Stimulated activated naive CD8-positive, alpha-beta T cell treated with anti-CD3 and anti-CD28 coated beads, Interleukin-15, Interleukin-2, amounts not matched to agents 100 U/mL and 50 U/mL, for 24 hours (primary cell): ENCODE measurements at places on chromosomes 1 and 21.

- peak; percentile 48 for DNase-seq
These were observed 37.1 kb upstream of the CTTNBP2NL start for GRCh38 chr1:112358798-112359408.

- no peak for DNase-seq
These were observed 134.0 kb downstream of the KIF26B start for GRCh38 chr1:245288796-245289195.

DNA sequence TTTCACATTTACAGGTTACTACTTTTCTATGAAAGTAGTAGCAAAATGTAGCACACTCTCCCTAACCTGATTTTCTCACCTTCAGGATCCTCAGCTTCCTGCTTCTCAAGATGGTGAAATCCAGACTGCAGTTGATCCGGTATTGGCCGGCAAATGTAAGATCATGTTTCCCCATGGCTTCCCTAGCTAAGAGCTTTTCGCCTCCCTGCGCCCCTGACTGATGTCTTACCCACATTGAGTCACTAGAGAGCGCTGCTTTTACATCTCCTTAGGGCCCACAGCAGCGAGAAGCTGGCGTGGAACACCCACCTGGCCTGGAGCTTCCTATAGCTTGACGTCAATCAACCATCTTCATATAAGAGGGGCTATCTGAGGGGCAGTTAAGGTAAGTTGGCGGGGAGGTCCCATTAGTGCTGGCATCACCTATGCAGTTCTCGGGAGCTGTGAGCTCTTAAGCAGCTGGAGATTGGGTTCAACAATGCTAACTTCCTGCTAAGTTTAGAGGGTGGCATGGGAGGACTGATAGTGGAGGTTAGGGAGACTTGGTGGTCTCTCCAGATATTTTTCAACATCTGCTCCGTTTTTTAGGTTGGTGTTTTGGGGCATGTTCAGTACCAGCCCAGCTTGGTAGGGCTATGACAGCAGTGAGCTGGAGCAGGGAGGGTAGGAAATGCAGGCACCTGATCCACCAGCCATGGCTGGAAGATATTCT lies 5.5 kb downstream of the PTPN7 start:
- peak; percentile 55 for DNase-seq

- peak; percentile 56 for DNase-seq
These were observed 28.2 kb downstream of the VAV3 start for GRCh38 chr1:107936498-107937481.

GRCh38 chr1:202283379-202283844 lies 58.3 kb downstream of the UBE2T start:
- peak; percentile 12 for DNase-seq

GRCh38 chr1:220796530-220796929 lies 9.8 kb downstream of the MTARC1 start:
- no peak for DNase-seq

DNA sequence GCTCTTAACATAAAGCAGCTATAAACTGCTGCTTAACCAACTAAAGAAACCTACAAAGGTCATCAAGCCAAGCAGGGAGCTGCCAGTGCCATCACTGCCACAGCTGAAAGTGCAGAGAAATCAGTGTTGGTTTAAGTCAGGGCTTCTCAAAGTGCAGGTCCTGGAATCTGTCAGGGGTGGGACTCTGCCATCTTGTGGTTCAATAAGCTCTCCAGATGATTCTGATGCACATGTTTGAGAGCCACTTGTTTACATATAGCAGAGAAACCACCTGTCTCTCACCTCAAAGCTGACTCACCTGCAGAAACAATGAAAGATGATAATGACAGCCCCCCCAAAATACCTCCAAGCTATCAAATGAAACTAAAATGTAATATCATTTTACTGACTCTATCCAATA lies 49.3 kb downstream of the SH3GLB1 start:
- DNase-seq: no peak

- peak; percentile 48 for DNase-seq
These were observed 19.5 kb downstream of the STK40 start for GRCh38 chr1:36366091-36366661.
